ENCODE measurements at places on chromosomes 7 and 10.

GRCh38 chr10:73810358-73810734, 1.1 kb downstream of the NDST2 start:
- DNase-seq: no peak

GRCh38 chr7:94360926-94361325, 33.8 kb upstream of the COL1A2 start:
- no peak for DNase-seq

DNA sequence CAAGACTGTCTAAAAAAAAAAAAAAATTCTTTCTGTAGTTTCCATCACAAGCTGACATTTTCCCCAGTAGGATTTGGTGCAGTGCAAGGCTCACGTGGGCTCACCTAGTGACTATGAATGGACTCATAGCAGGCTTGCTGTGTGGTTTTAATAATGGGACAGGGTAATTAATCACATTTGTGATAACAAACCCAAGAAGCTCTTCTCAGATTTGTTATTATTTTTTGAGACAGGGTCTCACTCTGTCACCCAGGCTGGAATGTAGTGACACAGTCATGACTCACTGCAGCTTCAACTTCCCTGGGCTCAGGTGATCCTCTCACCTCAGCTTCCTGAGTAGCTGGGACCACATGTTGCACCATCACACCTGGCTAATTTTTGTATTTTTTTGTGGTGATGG, 40.0 kb downstream of the NACAD start:
- DNase-seq: no peak

DNA sequence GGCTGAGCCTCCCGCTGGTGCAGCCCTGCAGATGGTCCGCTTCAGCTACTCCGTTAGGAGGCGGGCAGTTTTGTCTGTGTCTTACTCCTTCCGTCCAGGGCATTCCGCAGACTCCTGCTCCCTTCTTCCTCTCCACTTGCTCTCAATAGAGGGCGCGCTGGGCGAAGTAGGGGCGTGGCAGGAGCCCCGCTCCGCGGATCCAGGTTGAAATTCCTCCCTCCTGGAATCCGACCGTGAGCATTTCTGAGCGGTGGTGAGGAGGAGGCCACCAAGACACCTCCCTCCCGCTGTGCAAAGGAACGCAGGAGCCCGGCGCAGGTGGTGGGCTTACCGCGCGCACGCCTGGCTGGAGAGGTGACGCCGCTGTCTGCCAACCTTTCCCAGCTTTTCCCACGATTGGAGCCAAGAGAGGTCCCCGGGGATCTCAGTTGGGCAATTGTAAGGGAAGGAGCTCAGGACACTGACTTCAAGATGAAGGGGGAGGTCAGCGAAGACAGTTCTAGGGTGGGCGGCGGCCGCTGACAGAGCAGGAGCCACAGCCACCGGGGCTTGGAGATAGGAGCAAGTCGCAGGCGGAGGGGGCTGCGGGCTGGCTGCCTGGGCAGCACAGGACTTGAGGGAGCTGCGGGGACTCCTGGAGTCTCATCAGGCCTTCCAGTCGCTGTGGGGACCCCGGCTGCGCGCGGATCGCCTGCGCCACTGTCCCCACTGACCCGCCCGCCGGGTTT, 1011.3 kb downstream of the XPNPEP1 start:
- peak; percentile 43 for DNase-seq

DNA sequence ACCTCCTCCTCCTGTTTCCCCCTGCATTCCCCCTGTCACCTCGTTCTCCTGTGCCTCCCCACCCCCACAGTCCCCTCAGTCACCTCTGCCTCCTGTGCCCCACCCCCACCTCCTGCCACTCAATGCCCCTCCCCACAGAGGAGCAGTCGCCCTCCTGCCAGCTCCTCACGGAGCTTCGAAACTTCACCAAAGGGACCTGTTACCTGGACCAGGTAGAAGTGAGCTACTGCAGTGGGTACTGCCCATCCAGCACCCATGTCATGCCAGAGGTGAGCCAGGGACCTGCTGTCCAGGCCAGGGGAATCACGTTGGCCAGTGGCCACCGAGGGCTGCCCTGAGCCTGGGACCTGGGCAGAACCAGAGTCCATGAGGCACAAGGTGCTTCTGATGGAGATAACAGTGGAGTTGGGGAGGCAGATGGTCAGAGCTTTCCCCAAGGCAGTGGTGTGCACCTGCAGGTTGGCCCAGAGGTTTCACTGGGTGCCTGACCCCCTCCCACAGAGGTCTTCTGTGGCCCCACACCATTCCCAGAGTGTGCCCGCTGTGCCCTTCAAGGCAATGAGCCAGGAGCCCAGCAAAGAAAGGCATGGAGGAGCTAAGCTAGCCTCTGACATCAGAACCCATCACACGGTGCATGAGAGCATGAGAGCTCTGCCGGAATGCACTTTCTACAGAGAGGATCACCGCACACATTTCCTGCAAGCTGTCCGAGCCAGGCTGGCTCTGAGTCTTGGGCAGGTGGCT, 7.0 kb upstream of the ZNF862 start:
- DNase-seq: no peak

DNA sequence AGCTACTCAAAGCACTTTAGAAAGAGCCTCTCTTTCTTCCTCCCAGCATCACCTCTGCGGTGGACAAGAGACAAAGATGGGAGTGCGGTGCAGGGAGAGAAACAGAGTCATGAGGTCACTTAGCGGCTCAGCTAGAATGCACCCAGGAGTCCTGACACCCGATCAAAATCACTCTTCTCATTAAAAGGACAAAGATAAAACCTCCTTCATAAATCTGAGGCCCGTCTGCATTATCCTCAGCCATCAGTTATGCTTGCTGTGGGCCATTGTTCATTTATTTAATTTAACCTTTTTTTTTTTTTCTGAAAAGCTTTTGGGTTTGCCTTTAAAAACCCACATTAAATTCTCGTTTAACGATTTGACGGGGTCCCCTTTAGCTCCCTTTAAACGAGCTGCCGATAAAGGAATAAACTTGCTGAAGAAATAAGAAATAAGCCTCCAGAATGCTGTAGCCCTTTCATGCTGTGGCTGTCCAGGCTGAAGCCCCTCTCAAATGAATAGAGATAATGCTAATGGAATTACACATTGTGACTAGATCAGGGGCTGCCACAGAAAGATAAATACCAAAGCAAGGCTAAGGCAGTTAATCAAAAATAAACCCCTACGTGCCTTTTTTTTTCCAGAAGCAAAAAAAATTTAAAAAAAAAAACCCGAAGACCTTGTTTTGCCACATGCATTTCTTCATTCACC, 16.1 kb upstream of the PLXNA4 start:
- no peak for DNase-seq

DNA sequence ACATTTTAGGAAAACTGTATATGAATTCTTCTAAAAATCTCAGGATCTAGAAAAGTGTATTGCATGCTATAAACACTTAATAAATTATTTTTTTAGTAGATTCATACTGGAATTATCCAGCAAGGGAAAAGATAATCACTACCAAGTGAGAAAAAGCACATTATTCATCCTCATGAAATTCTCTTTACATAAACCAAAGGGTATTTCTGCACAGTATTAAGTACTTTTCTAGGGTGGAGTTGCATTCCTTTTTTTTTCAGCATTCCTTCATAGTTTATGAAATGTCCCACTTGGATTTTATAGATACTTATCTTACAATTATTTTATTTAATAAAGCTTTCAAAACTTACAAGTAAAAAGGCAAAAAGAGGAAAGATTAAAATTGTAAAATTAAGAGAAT, 403.3 kb downstream of the HGF start:
- no peak for DNase-seq

DNA sequence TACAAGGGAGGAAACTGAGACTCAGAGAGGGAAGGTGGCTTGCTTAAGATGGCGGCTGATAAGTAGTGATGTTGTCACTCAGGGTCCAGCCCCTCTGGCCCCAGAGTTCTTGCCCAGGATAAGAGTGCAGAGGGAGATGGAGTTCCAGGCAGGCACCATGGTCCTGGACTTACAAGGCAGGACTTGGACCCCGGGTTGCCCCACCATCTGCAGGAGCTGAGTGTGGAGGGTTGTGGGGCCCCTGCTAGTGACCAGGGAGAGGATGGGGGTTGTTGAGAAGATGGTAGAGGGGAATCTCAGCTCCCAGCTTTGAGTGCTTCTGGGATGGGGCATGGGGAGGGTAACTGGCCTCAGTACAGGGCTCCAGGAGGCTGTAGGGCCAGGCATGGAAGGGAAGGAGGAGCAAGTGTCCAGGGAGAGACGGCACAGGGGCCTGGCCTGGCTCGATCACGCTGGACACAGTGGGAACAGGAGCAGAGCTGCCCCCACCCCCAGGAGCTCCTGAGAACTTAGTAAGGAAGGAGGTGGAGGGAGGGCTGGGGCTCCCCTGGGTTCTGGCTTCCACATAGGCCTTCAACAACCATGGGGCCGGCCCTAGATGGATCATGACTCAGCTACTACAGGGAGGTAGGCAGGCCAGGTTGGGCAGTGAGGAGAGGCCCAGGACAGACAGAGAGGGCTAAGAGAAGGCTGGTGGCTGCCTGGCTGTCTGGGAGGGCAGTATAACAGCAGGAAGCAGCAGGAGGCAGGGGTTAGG, 28.2 kb downstream of the PPIF start:
- peak; percentile 37 for DNase-seq

GRCh38 chr10:19788075-19788686, 28.1 kb upstream of the PLXDC2 start:
- DNase-seq: peak; percentile 11

DNA sequence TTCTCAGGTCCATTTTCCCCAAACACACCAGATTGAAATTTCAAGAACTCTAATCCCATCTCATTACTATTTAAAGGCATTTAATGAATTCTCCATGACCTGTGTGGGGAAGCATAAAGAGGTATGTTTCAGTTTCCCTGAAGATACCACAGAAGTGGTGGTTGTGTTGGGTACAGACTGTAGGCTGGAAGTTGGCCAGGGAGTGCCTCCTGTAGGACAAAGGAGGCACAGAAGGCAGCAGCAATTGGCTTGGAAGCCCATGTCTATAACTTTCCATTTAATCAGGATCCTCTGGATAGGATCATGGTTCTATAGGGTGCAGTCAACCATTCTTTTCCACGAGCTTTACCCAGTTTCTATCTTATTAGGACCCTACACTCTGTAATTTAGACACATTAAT, 8.6 kb upstream of the BET1 start:
- DNase-seq: no peak

DNA sequence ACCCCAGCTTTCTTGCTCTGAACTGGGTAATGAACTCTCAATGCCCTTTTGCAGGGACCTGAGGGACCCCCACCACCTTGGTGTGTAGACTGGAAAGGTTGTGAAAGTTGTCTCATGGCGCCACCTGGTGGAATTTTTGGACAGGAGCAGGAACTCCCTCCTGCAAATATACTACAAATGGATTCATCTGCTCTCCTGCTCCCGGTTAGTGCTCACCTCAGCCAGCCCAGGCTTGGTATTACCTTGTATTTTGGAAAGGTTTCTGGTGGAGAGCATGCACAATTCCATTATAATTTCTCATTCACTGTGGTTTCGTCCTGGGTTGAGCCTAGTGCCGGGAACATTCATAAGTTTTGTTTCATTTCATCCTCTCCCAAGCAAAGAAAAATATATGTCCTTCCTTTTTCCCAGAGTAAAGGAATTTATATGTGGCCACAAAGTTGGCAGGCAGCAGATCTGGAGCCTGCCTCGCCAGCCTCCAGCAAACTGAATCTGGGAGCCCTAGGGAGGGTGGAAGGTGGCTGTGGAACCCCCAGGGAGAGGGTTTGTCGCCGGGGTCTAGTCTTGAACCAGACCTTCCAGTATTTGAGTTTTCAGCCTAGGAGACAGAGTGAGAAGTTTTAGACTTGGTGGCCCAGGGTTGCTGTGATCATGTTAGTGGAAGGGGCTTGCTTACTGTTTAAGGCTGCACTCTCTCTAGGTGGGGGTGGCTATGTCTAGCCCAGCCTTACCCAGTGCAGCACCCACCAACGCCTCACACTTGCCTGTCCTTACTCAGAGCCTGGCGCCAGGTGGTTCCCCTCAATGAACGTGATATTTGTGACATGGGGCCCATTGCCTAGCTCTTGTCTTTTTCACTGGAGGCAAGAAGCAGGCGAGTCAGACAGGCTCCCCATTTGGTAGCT, 9.5 kb downstream of the FAM241B start:
- DNase-seq: peak; percentile 30

DNA sequence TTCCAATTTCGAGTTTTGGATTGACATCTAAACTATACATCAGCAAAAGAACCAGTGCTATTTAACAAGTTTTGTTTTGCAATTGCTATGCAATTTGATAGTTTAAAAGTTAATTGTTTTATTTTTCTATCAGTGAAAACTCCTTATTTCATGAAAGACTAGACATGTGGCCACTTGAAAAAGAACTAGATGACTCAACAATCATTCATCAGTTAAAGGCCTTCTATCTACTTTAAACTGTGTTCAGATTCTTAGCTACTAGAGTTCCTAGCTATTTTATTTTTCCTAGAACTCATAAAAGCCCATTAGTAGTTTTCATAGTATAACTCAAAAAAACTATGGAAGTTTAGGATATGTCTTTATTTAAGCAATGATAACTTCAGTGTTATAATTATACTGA, 104.6 kb upstream of the LSM8 start:
- DNase-seq: no peak

GRCh38 chr10:103333934-103334520, 16.9 kb downstream of the PCGF6 start:
- DNase-seq: no peak

GRCh38 chr10:44310762-44311562, 73.9 kb downstream of the CXCL12 start:
- DNase-seq: peak; percentile 43

- no peak for DNase-seq
These were observed 48.7 kb downstream of the PODXL start for GRCh38 chr7:131507592-131508331.

- no peak for DNase-seq
These were observed 12.4 kb downstream of the POLL start for GRCh38 chr10:101575580-101576210.

DNA sequence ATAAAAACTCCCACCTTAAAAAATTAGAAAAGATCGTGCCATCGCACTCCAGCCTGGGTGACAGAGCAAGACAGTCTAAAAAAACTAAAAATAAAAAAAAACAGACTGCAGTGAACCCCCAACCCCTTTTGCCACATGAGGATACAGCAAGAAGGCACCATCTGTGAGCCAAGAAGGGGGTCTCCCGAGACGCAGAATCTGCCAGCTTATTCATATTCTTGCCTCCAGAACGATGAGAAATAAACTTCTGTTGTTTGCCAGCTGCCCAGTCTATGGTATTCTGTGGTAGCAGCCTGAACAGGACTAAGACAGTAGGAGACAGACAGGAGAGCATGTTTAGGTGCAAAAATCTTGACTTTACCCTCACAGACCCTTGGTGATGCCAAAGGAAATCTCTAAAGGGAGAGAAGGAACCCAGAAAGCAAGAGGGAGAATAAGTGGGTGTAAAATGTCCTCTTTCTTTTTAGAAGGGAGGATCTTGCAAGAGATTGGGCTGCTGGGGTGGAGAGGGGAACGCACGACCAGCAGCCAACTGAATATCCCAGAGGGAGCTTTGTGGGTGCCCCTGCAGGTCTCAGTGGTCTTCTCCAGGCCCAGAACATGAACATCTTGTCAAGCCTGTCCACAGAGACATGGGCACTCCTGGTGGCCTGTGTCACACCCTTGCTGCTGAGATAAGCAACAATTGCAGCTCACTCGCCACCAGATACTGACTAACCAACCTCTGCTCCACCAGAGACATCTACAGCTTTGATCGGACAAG, 400.7 kb upstream of the FOXK1 start:
- DNase-seq: no peak

GRCh38 chr7:131692131-131692960, 135.9 kb upstream of the PODXL start:
- peak; percentile 3 for DNase-seq

Measured in fibroblast of skin of left quadriceps (primary cell).